ENCODE measurements at places on chromosomes 4 and X.

GRCh38 chrX:31658360-31658759 lies 586.5 kb upstream of the FTHL17 start:
- DNase-seq: no peak

DNA sequence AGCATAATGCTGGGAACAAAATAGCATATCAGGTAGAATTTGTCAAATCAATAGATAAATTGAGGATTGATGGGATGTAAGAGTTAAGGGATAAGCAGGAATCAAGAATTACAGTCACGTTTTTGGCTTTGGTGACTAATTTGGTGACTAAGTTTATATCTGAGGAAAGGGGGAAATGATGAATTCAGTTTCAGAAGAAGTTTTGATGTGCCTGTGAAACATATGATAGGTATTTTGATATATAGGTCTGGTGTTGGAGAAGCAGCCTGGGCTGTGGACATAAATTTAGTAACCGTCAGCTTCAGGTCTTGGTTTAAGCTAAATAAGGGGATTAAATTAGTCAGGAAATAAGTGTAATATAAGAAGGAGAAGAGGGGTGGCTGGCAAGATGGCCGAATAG lies 79.0 kb upstream of the EDA2R start:
- DNase-seq: no peak

- DNase-seq: no peak
Measured at GRCh38 chr4:171203425-171203824, 609.8 kb upstream of the GALNTL6 start.

DNA sequence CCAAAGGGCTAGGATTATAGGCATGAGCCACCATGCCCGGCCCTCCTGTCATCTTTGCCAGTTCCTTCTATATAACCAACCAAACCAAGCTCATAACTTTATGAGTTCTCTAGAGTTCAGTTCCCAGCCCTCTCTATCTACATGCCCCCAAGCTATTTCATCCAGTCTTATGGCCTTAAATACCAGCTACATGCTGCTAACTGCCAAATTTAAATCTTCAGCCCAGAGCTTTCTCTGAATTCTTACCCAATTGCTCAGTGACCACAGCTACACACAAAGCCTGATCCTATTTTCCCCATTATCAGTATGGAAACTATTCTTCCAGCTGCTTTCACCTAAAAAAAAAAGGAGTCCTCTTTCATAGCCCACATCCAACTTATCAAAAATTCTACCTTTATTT lies 23.1 kb downstream of the TMEM184C start:
- DNase-seq: no peak

- no peak for DNase-seq
Measured at GRCh38 chr4:147863808-147864472, 132.1 kb downstream of the ARHGAP10 start.

- peak; percentile 0 for DNase-seq
Measured at GRCh38 chrX:44903107-44903506, 30.1 kb downstream of the KDM6A start.

DNA sequence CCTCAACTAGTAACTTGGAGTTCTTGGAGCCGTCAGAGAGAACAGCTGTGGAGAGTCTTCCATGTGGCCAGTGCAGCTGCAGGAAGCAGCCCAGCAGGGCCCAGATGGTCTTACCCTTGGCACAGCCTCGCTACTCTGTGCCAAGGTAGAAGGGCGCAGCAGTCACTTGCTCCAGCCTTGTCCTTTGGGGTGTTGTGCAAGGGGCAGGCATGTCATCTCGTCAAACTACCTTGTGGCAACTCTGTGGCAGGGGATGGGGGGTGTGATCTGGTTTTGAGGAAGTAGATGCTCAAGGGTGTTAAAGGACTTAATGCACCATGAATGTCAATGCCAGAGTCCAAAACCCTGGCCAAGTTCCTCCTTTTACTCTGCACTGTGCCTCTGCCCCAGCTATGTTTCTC lies 34.2 kb upstream of the TBC1D14 start:
- no peak for DNase-seq

- DNase-seq: no peak
Measured at GRCh38 chr4:26862381-26862915, 1.8 kb downstream of the STIM2 start.

GRCh38 chrX:16712548-16713155 lies at the start of gene CTPS2:
CTPS2 (minus strand) TSS chrX:16712669; CDS start chrX:16702902, 9,767 bp downstream.
- no peak for DNase-seq

GRCh38 chrX:119991005-119991787 lies 47.6 kb upstream of the NKAP start:
- no peak for DNase-seq

GRCh38 chrX:64206556-64207162 lies 1.2 kb upstream of the AMER1 start:
- no peak for DNase-seq

DNA sequence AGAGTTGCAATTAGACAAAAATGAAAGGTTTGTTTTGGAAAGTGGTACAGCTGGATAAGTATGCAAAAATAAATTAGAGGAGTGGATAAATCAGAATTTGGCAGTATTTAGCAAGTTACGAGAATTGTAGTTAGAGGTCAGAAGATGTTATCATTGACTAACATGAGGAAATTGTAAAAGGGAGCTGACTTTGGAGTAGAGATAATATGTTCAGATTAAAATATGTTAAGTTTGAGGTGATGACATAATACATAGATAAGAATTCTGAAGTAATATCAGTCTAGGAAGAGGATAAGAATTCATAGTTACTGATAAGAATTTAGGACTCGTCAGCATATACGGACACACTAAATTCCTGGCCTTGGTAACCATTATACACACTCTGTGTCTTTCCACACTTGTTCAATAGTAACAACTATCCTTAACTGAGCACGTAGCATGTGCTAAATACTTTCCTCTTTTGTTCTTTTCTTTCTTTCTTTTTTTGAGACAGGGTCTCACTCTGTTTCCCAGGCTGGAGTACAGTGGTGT lies 4.1 kb upstream of the EPGN start:
- no peak for DNase-seq

- DNase-seq: no peak
Measured at GRCh38 chr4:13865871-13866669, 238.5 kb upstream of the BOD1L1 start.

GRCh38 chrX:18422325-18422724 lies 3.1 kb upstream of the CDKL5 start:
- DNase-seq: no peak

DNA sequence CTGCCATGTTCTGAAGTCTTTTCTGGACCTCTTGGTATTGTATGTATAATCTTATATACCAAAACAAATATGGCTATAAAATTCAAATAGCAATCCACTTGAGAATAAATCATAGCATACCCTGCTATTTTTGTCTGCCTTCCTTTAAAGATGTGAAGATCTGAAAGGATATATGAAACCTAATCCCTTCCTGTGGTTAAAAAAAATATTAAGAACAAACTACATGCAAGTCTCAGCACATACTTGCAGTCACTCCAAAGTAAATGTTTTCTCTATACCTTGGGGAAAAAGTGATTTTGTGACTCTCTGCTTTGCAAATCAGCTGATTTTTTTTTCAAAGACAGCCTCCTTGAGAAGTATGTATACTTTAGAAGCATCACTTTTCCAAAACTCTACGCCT lies 322.9 kb downstream of the ANKRD50 start:
- no peak for DNase-seq

DNA sequence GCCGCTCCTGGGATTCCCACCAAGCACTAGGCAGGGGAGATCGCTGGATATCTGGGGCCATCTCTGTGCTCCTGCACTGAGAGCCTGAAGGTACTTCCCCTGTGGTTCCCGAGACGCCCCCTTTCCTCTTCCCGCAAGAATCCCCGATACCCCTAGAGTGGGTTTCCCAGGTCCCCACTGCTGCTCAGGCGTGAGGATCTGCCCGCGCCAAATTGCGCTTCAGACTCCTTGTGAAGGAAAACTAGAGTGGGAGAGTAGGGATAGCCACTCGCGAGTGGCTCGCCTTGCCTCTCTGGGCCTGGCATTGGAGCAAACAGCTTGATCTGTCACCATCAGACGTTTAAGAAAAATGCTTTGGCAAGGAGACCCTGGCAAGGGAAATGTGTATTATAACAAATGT lies 1.5 kb downstream of the IL1RAPL2 start:
- DNase-seq: no peak

DNA sequence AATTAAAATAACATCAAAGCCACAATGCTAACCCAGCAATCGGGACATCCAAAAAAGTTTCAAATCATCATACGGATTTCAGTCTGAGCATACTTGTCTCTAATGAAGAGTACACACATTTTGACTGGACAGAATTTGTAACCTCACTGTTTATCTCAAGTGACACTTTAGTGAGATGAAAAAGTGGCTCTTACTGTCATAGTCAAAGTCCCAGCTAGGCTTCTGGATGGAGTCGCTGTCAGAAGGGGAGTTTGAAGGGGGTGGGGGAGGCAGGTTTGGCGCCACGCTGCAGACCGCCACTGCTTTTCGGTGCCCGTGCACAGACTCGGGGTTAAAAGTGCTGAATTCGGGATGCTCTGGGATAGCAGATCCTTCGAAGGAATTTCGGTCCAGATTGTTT lies 41.0 kb upstream of the MTNR1A start:
- DNase-seq: no peak

- DNase-seq: no peak
Measured at GRCh38 chrX:102840871-102841705, 96.0 kb upstream of the RAB40AL start.

- DNase-seq: no peak
Measured at GRCh38 chr4:146098397-146098796, 77.1 kb upstream of the LSM6 start.

DNA sequence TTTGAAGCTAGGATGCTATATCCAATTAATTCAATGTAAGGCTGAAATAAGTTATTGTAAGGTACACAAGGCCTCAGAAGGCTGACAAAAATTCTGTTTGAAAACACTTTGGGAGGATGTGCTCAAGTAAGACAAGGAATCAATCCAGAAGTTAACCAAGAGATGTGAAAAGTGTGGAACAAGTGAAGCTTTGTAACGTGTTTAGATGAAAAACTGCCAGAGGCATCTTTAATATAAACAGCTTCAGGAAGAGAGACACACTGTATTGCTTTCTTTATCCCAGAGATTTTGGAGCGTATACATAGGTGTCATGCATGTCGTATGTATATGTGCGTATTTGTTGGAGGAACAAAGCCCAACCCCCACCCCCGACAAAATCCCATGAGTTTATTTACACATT lies 28.3 kb upstream of the YTHDC1 start:
- no peak for DNase-seq

GRCh38 chr4:29423836-29424721 lies 1296.1 kb upstream of the PCDH7 start:
- DNase-seq: peak; percentile 48

GRCh38 chr4:99722725-99723124 lies 65.1 kb upstream of the C4orf54 start:
- DNase-seq: no peak

DNA sequence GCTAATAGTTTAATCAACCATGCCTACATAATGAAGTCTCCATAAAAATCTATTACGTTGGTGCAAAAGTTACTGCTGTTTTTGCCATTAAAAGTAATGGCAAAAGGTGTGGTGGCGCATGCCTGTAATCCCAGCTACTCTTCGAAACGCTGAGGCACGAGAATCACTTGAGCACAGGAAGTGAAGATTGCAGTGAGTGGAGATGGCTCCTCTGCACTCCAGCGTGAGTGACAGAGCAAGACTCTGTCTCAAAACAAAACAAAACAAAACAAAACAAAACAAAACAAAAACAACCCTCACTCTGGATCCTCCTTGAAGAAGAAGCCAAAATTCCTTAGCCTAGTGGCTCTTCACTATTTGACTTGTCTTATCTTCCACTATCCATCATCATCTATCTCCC lies 78.0 kb downstream of the MSN start:
- no peak for DNase-seq

- no peak for DNase-seq
Measured at GRCh38 chr4:8225706-8226443, 26.8 kb downstream of the SH3TC1 start.

DNA sequence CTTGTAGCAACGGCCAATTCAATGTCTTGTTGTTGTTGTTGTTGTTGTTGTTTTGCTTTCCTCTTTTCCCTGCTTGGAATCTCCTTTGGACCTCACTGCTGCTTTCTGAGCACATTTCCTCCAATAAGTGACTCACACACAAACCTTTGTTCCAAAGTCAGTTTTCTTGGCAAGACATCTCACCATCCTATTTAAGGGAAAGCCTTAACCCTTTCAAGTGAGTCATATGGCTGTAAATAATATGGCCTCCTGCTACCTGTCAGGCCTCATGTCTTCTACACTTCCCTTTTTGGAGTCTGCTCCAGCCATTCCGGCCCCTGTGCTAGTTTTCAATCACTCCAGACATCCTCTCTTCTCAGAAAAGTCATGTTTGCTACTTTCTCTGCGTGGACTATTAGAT lies 79.5 kb upstream of the MAGEB10 start:
- no peak for DNase-seq

- no peak for DNase-seq
Measured at GRCh38 chr4:158824425-158825274, 55.8 kb downstream of the FNIP2 start.

- no peak for DNase-seq
Measured at GRCh38 chr4:113496698-113497097, 264.8 kb downstream of the CAMK2D start.

DNA sequence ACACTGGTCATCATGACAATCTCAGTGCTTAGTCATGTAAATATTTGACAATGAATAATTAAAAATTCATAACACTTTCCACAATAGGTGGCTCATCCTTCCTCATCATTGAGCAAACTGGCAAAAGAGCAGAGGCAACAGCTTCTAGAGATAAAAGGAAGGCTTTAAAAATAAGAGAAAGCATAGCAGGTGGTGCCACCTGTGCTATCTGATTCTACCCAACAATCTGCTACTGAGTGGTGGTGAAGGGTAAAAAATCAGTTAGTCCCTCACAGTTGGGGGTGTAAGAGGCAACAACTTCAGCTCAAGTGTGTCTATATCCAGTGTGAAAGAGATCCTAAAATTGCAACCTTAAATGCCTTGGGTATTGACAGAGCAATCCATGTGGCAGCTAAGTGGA lies 280.1 kb upstream of the PPARGC1A start:
- no peak for DNase-seq

GRCh38 chr4:165294907-165295306 lies 32.6 kb upstream of the MSMO1 start:
- no peak for DNase-seq

Measured in SW 1271 (cell line).